ENCODE measurements at places on chromosomes 6 and 20. TPM values are rescaled to one million over a fixed set of nuclear protein-coding genes. Genes with fewer than 3 reads are reported as not detected.
A peak's percentile ranks its signal among the peaks of the same experiment; 100 is the strongest.

DNA sequence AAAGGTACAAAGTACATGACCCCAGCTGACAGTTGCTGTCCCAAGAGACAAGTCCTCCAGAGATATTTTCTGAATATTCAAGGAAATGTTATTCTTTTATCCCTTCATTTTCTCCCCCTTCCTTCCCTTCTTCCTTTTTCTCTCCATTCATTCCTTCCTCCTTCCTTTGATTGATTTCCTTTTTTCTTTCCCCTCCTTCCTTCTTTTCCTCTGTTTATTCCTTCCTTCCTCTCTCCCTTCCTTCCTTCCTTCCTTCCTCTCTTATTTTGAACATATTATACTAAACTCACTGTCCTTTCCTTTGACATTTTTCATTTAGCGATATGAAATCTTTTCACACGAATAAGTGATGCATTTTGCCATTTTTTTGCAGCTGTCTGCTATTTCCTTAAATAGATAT lies 73.2 kb upstream of the HDDC2 start:
- H3K4me3 ChIP-seq, result no peak overlapping the region
- H3K36me3 ChIP-seq, result no peaks in the 10 kb centered on the region
- H3K27me3 ChIP-seq, result no peaks in the 10 kb centered on the region

DNA sequence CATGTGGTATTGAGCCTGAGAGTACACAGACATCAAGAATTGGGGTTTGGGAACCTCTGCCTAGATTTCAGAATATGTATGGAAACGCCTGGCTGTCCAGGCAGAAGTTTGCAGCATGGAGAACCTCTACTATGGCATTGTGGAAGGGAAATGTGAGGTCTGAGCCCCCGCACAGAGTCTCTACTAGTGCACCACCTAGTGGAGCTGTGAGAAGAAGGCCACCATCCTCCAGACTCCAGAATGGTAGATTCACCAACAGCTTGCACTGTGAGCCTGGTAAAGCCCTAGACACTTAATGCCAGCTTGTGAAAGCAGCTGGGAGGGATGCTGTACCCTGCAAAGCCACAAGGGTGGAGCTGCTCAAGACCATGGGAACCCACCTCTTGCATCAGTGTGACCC lies 658.2 kb downstream of the HACE1 start:
- no peak overlapping the region for H3K27ac ChIP-seq
- H3K4me1 ChIP-seq, result no peaks in the 10 kb centered on the region
- DNase-seq, result no peak
- no peaks in the 10 kb centered on the region for H3K36me3 ChIP-seq
- H3K4me3 ChIP-seq, result no peak overlapping the region
- no peaks in the 10 kb centered on the region for H3K27me3 ChIP-seq

- H3K27ac ChIP-seq, result no peak overlapping the region
- no peak for DNase-seq
- no peaks in the 10 kb centered on the region for H3K27me3 ChIP-seq
- no peaks in the 10 kb centered on the region for H3K4me1 ChIP-seq
- H3K4me3 ChIP-seq, result no peak overlapping the region
- no peaks in the 10 kb centered on the region for H3K36me3 ChIP-seq
These were observed 193.6 kb downstream of the NKAIN2 start for GRCh38 chr6:123997223-123997622.

DNA sequence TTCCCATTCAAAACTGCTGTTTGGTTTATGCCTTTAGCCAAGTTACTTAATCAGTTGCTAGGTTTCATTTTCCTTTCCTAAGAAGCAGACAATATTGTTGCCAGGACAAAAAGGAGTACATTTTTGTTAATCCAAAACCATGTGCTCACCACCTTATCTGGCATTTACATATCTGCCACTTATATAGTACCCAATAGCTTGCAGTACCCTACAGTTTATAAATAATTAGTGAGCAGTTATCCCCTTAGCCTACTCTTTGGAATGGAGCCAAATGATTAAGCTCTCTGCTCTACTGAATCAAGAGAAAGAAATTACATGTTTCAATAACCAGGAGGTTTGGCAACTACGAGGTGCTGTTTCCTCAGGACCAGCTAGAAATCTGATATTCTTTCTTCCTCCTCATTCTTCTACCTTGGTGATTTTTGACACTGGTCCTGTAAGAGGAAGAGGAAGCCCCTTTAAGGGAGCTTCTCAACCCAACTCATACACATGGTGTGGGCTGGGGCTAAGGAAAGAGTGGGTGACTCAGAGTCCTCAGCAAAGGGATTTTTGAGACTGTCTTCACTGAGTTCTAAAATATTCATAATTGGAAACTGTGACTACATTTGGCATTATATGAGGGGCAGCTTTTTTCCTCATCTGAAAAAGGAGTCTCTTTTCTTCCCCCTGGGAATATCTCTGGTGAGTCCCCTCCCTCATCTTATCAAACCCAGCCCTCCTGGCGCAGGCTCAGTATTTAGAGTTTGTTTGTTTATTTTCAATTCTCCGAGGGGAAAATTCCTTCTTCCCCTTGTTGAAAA lies 1.5 kb downstream of the ZNFX1 start:
- H3K36me3 ChIP-seq, result peaks cover 50% of the 10 kb centered on the region
- peak overlapping the region; percentile 71 for H3K4me3 ChIP-seq
- peak; percentile 32 for DNase-seq
- peaks cover 63% of the 10 kb centered on the region for H3K4me1 ChIP-seq

DNA sequence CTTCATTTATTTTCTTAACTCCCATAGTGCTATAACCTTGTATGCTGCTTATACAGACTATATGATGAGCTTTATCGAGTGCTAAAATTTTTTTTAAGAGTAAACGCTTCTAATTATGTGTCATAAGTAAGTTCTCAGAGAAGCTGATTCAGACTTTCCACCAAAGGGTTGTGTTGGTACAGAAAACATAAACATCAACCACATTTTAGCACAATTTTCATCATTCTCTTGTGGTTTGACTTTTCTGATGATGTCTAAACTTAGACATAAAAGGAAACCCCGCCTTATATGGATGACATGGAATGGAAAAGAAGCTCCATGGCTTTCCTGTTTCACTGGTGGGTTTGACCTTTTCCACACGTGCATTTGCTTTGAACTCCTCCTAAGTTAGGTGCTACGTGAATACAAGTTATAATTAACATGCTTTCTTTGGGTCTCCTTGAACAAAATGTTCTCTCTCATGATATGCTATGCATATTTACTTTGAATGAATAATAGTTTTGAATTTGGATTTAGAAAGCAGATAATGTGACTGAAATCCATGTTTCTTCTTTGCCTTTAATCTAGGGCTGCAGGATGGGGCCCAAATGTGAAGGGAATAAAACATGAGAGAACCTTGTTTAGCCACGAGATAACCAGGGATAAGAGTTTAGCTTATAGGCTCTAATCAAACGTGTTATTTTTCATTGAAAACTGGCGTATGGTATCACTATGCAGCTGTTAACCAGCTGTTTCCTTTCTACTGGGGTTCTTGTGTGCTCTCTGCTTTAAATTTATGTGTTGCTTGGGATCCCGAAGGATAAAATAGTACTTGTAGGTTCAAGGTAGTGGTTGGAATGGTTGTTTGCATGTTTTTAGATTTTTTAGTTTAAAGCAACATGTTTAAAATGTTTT lies 127.1 kb upstream of the AHI1 start:
- no peaks in the 10 kb centered on the region for H3K27me3 ChIP-seq
- H3K36me3 ChIP-seq, result no peaks in the 10 kb centered on the region

DNA sequence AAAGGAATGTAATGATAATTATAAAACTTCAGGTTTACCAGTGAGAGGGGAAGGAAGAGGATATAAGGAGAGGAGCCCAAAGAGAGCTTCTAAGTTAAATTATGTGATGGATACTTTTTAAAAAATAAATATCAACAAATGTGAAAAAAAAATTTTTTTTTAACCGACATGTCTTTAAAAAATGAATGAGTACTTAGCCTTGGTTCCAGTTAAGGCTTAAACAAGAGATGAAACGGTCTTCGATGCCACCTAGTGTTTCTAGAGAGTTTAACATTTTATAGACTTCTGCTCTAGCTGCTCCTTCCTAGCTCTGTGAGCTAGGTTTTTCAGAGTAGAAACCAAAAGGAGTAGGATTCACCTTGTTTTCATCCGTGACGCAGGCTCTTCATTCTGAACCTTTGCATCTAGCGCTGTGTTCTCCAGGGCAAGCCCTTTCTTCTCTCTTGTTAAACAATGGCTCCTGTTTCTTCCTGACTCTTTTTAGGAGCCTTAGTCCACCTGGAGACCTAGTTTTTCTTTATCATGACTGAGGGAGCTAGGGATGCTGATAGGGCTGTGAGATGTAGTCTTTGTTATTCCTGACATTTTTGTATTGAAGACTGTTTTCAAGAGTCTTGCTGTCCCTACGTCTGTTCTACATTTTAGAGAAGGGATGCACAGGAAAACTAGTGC lies 42.4 kb upstream of the GNRH2 start:
- no peaks in the 10 kb centered on the region for H3K27me3 ChIP-seq
- no peak for DNase-seq
- H3K36me3 ChIP-seq, result peaks cover 2% of the 10 kb centered on the region
- H3K4me3 ChIP-seq, result no peak overlapping the region

DNA sequence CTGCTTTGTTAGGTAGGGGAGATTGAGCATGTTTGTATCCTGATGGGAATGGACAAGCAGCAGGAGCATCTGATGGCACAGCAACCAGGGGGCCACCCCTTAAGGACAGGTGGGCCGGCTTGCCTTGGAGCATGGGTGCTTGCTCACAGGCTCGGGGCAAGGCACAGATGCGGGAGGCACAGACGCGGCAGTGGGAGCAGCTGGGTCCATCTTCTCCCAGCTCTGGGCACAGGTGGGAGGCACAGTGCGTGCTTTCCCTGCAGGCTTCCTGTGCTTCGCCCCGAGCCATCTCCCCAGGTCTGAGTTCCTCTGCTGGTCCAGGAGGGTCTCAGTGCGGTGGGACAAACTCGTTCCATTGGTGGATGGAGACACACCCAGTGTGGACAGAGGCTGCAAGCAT lies 73.6 kb upstream of the BHLHE23 start:
- H3K36me3 ChIP-seq, result no peaks in the 10 kb centered on the region
- no peaks in the 10 kb centered on the region for H3K27me3 ChIP-seq
- no peak overlapping the region for H3K27ac ChIP-seq
- no peaks in the 10 kb centered on the region for H3K4me1 ChIP-seq
- no peak overlapping the region for H3K4me3 ChIP-seq
- no peak for DNase-seq

- DNase-seq, result peak; percentile 22
- H3K36me3 ChIP-seq, result no peaks in the 10 kb centered on the region
- H3K4me1 ChIP-seq, result peaks cover 17% of the 10 kb centered on the region
- no peaks in the 10 kb centered on the region for H3K27me3 ChIP-seq
These were observed 18.3 kb downstream of the HMGN4 start for GRCh38 chr6:26556263-26557070.

DNA sequence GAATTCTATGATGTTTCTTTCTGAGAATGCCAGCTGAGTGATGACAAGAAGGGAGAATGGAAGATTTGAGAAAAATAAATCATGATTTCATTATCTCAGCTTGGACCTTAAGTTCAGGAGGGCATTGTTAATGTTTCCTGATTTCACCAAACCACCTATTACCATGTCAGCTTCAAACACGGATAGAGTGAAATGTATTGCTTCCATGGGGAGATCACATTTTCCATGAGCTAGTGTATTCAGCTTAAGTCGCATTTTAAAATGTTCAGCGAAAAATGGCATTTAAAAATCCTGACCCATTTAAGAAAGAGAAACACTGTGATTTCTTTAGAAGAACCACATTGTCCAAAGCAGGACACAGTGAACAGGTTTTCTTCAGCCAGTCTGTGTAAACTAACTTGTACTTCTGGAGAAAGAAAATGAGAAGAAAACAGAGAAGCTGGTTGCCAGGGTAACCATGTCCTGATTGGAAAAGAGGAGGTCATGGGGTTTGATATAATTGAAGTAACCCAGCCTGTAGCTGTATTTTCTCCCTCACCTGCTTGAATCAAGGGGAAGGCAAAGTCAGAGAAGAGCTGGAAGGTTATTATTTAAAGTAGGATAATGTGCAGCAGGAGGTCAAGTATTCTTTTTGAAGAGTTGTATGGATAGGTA lies 684.1 kb upstream of the NRSN1 start:
- no peaks in the 10 kb centered on the region for H3K27me3 ChIP-seq
- no peaks in the 10 kb centered on the region for H3K36me3 ChIP-seq
- no peak overlapping the region for H3K4me3 ChIP-seq
- no peak overlapping the region for H3K27ac ChIP-seq
- no peak for DNase-seq
- no peaks in the 10 kb centered on the region for H3K4me1 ChIP-seq

The NKX2-4 gene
- not detected for total RNA-seq

The OPN5 gene
- total RNA-seq, result not detected

Measured in T-cell (primary cell).